ENCODE measurements at places on chromosomes 1 and 21. TPM values are rescaled to one million over a fixed set of nuclear protein-coding genes. Genes with fewer than 3 reads are reported as not detected.

- H3K27me3 ChIP-seq = no peaks in the 10 kb centered on the region
- H3K4me3 ChIP-seq = no peak overlapping the region
- no peak for DNase-seq
- no peak overlapping the region for H3K27ac ChIP-seq
- peaks cover 6% of the 10 kb centered on the region for H3K4me1 ChIP-seq
These were observed 21.2 kb upstream of the XPR1 start for GRCh38 chr1:180610556-180611015.

- no peak overlapping the region for H3K27ac ChIP-seq
- no peak overlapping the region for H3K4me3 ChIP-seq
- no peaks in the 10 kb centered on the region for H3K36me3 ChIP-seq
- no peak for DNase-seq
- no peaks in the 10 kb centered on the region for H3K27me3 ChIP-seq
These were observed 145.1 kb downstream of the TM2D1 start for GRCh38 chr1:61579802-61580201.

- no peaks in the 10 kb centered on the region for H3K4me1 ChIP-seq
- no peak overlapping the region for H3K27ac ChIP-seq
- no peak for DNase-seq
- H3K27me3 ChIP-seq = no peaks in the 10 kb centered on the region
- H3K36me3 ChIP-seq = no peaks in the 10 kb centered on the region
- no peak overlapping the region for H3K4me3 ChIP-seq
These were observed 41.0 kb downstream of the TBX15 start for GRCh38 chr1:118947003-118947765.

DNA sequence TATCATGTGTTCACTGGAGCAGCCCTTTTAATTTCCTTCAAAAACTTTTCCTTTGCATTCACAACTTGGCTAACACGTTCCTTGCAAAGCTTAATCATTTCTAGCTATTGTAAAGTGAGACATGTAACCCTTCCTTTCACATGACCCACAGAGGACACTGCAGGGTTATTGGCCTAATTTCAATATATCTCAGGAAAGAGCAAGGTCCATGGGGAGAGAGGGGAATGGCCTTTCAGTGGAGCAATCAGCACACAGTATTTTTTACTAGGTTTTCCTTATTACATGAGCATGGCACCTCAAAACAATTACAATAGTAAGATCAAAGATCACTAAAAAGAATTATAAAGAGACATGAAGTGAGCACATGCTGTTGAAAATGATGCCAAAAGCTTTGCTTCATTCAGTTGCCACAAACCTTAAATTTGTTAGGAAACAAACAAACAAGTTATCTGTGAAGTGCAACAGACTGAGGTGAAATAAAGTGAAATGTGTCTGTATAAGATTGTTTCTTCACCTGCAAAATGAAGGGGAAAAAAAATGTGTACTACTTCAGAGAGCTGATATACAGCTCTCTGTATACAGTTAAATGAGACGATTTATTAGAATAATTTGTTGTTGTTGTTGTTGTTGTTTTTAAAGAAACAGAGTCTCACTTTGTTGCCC lies 61.5 kb downstream of the EIF4G3 start:
- H3K4me1 ChIP-seq = peaks cover 8% of the 10 kb centered on the region
- no peaks in the 10 kb centered on the region for H3K27me3 ChIP-seq
- no peak overlapping the region for H3K27ac ChIP-seq
- H3K4me3 ChIP-seq = no peak overlapping the region
- no peaks in the 10 kb centered on the region for H3K36me3 ChIP-seq
- no peak for DNase-seq

DNA sequence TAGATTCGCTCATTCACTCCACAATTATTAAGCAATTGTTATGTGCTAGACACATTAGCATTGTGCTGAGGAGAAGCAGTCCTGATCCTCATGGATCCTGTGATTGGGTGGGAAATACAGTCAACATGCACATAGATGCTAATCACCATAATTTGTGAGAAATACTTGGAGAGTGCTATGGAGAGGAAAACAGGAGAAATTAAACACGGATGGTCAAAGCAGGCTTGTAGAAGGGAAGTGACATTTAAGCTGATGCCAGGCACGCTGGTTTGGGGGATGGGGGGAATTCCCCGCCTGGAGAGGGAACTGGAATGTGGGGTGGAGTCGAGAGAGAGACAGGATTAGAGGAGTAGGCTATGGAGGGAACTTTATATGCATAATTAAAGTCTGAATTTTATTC lies 52.2 kb upstream of the L1TD1 start:
- no peaks in the 10 kb centered on the region for H3K27me3 ChIP-seq
- no peaks in the 10 kb centered on the region for H3K36me3 ChIP-seq
- no peak overlapping the region for H3K4me3 ChIP-seq

DNA sequence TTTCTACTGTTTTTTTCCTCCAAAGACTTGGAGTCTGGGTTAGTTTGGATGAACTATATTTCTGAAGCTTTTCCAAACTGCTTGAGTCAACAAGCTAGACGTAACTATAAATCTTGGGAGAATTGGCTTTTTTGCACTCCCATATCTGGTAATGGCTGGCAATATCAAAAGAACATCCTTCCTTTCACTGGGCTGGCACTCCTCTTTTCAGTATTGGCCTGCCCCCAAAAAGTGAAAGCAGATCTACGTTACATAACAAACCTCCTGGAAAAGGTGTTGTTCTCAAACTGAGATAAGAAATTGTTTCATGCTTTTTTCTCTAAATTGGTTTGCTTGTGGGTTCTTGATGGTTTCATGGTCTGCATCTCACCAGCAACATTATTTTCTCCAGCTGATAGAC lies 499.3 kb downstream of the NEGR1 start:
- H3K36me3 ChIP-seq = no peaks in the 10 kb centered on the region
- H3K4me1 ChIP-seq = no peaks in the 10 kb centered on the region
- no peak for DNase-seq
- no peaks in the 10 kb centered on the region for H3K27me3 ChIP-seq
- no peak overlapping the region for H3K27ac ChIP-seq

DNA sequence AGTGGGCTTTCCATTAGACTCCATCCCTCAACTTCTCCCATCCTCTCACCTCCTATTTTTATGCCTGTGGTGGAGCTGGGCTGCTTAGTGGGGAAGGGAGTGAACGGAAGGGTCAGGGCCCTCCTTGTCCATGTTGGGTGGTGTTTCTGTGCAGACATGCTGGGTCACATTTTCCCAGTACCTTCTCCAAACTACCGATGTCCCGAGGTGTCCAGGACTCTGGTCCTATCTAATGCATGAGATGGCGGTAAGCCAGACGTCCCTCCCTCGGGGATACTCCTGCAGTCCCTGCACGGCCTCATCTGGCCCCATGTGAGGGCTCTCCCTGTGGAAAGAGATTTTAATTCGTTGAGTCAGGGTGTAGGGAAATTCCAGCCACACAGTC lies 61.0 kb downstream of the OBSCN start:
- H3K36me3 ChIP-seq = no peaks in the 10 kb centered on the region
- no peak overlapping the region for H3K27ac ChIP-seq
- no peak for DNase-seq

The SPATA45 gene
- 0.64 TPM for total RNA-seq

The SUSD4 gene
- not detected for total RNA-seq

DNA sequence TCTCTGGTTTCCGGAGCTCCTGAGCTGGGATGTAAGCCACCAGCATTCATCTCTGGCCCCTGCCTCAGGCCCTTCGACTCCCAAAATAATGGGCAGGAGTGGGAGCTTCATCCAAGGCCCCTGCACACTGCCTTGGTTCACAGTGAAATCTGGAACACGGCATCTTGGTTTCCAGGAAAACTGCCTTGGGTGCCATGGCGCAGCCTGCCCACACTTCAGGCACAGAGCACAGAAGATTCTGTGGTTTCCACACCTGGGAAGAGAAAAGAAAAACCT lies 48.8 kb upstream of the POFUT2 start:
- H3K27me3 ChIP-seq = peaks cover 12% of the 10 kb centered on the region
- no peak for DNase-seq
- H3K36me3 ChIP-seq = no peaks in the 10 kb centered on the region
- no peak overlapping the region for H3K27ac ChIP-seq
- no peak overlapping the region for H3K4me3 ChIP-seq

- no peak overlapping the region for H3K4me3 ChIP-seq
- H3K36me3 ChIP-seq = peaks cover under 1% of the 10 kb centered on the region
- no peak overlapping the region for H3K27ac ChIP-seq
- no peaks in the 10 kb centered on the region for H3K27me3 ChIP-seq
These were observed 56.0 kb downstream of the TBCE start for GRCh38 chr1:235423214-235423652.

DNA sequence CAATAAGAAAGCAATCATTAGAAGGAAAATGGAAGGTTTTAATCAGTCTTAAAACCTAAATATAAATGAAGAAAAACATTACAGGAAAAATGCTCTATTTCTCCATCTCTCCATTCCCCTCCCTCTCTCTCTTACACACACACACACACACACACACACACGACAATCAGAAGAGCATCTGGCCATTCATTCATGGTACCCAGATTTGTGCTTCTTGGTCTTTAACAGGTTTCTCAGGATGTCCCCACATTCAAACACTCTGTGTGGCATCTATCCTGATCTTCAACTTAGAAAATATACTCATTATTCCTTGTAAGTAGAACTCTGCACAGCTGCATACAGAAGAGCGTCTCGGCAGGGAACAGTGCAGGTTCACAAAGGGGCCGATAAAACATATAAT lies 779 bp downstream of the LRRC40 start:
- H3K27me3 ChIP-seq = no peaks in the 10 kb centered on the region
- no peak overlapping the region for H3K27ac ChIP-seq
- DNase-seq = no peak
- H3K4me1 ChIP-seq = peaks cover 18% of the 10 kb centered on the region
- peak overlapping the region; percentile 91 for H3K4me3 ChIP-seq
- H3K36me3 ChIP-seq = no peaks in the 10 kb centered on the region

- no peaks in the 10 kb centered on the region for H3K36me3 ChIP-seq
- no peak for DNase-seq
- no peaks in the 10 kb centered on the region for H3K27me3 ChIP-seq
These were observed 40.7 kb downstream of the AHDC1 start for GRCh38 chr1:27563341-27563590.

- H3K27me3 ChIP-seq = no peaks in the 10 kb centered on the region
- H3K27ac ChIP-seq = no peak overlapping the region
- no peak for DNase-seq
These were observed 51.4 kb downstream of the EVA1C start for GRCh38 chr21:32463889-32464300.

The TOR1AIP2 gene
- total RNA-seq = 51.9 TPM

GRCh38 chr1:10398278-10398733 lies 558 bp upstream of the PGD start:
- DNase-seq = no peak
- H3K4me1 ChIP-seq = peaks cover 9% of the 10 kb centered on the region
- H3K36me3 ChIP-seq = no peaks in the 10 kb centered on the region
- H3K27me3 ChIP-seq = no peaks in the 10 kb centered on the region
- H3K4me3 ChIP-seq = peak overlapping the region; percentile 84

DNA sequence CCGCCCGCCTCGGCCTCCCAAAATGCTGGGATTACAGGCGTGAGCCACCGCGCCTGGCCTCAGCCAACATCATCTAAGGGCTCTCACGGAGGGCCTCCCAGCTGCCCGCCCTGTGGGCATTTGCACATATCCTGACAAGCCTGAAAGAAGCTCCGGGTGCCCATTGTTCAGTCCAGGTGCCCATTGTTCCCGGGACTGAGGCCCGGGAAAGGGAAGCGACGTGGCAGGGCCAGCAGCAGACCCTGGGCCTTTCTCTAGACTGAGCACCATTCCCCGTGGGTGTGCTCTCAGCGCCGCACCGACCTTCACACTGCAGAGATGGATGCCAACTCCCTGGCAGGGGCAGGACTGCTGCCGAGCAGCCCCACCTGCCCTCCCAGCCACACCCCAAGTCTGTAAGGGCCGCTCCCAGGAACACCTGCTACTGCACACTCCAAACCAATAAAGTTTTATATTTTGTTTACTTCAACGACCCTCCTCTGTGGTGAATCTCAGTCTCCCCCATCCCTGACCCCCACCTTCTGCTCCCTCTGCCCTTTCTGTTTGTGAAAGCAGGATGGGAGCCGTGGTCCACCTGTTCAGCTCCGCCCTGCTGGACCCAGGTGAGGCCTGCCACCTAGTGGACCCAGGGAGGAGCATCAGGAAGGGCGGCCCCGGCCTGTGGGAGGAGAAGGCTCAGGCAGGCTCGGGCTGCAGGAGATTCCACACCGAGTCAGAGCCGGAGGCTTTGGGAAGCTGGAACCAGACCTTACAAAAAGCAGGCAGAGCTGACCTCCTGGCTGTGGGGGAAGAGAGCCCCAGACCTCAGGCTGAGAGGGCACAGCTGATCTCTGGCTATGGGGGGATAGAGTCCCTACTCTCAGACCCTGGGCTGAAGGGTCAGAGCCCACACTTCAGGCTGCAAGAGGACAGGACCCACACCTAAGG lies 1.1 kb upstream of the TMEM82 start:
- no peak overlapping the region for H3K27ac ChIP-seq
- no peak overlapping the region for H3K4me3 ChIP-seq
- peak; percentile 79 for DNase-seq
- H3K27me3 ChIP-seq = no peaks in the 10 kb centered on the region
- H3K36me3 ChIP-seq = no peaks in the 10 kb centered on the region
- H3K4me1 ChIP-seq = peaks cover 7% of the 10 kb centered on the region

The RIPK4 gene
- total RNA-seq = not detected

The GPR52 gene
- 15.6 TPM for total RNA-seq

- no peaks in the 10 kb centered on the region for H3K4me1 ChIP-seq
- no peaks in the 10 kb centered on the region for H3K27me3 ChIP-seq
- no peak overlapping the region for H3K27ac ChIP-seq
These were observed 9.9 kb upstream of the TRABD2B start for GRCh38 chr1:48007047-48007446.

DNA sequence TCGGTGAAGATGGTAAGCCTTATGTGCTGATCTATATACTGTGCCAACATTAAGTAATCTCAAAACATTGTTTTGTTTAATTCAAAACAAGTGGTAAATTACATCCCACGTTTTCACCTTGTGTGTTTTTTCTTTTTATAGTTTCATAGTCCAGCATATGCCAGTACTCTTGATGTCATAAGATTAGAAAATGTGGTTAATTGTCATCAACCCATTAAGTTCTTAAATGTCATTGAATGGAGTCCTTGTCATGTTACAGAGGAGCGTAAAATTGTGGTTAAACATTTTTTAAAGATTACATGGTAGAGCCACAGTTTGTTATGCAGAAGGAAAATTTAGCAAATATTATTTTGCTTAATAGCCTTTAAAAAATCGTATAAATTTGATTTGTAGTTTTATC lies 93.1 kb downstream of the FNBP1L start:
- no peaks in the 10 kb centered on the region for H3K4me1 ChIP-seq
- H3K27me3 ChIP-seq = no peaks in the 10 kb centered on the region
- DNase-seq = no peak

The TRIM17 gene
- 0.17 TPM for total RNA-seq

Measured in B cell (primary cell).